ENCODE measurements at places on chromosomes 2 and 18.

GRCh38 chr2:152344579-152345195 lies 9.7 kb downstream of the FMNL2 start:
- DNase-seq, result no peak

GRCh38 chr18:27752944-27753343 lies 424.0 kb downstream of the CDH2 start:
- DNase-seq, result no peak

- DNase-seq, result peak; percentile 65
Measured at GRCh38 chr2:950080-950966, at the start of gene SNTG2. TSS of gene SNTG2 (plus strand) at chr2:950849. CDS start at chr2:950997, 148 bp downstream.

DNA sequence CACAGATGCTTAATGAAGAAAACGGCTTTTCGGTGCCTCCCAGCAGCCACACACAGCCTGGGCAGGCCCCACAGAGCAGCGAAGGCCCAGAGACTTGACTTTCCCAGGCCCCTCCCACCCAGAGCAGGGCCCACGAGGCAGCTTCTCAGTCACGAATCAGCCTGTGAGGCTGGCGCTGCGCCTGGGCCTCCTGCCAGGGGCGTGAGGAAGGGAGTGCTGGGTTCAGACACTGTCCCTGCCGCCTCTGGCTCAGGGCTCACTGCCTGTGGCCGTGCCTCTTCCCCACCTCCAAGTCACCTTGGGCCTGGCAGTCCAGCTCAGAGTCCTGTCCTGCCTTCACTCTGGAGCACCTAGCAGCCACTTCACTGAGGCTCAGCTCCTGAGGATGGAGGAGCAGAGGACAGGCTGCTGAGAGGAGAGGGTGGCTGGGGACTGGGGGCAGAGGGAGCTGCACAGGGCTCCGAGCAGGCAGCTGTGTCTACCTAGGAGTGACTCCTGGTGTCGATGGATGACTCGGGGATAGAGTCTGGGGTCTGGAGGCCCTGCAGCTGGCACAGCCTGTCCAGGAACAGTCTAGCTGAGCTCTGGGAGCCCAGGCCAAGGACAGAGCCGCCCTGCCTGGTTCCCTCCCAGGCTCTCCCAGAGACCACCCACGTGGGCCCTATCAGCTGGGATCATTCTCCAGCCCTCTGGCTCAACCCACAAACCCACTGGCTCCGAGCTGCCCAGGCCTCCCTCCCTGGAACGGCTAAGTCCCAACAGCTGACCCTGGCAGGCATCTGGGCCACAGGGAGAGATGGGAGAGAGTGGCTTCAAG lies 36.4 kb upstream of the FOSL2 start:
- peak; percentile 53 for DNase-seq

DNA sequence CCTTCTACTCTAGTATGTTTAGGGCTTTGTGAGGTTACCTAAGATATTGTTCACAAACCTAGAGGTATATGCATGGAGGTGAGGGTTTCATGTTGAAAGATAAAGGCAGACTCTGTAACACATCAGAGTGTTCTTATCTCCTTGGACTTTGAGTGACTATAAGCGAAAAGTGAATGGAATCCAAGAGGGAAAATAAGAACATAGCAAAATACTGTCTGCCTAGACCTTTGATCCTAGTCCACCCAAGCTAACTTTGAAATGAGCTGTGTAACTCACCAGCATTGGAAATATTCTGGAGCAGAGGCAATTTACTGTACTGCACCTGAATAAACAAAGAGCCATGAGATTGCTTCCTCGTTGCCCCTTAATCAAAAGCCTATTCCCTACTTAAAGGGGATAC lies 28.2 kb upstream of the GALNT1 start:
- DNase-seq, result no peak

- no peak for DNase-seq
Measured at GRCh38 chr2:10475221-10475722, 27.1 kb upstream of the ODC1 start.

- DNase-seq, result peak; percentile 80
Measured at GRCh38 chr2:159497256-159497655, 119.1 kb downstream of the BAZ2B start.

DNA sequence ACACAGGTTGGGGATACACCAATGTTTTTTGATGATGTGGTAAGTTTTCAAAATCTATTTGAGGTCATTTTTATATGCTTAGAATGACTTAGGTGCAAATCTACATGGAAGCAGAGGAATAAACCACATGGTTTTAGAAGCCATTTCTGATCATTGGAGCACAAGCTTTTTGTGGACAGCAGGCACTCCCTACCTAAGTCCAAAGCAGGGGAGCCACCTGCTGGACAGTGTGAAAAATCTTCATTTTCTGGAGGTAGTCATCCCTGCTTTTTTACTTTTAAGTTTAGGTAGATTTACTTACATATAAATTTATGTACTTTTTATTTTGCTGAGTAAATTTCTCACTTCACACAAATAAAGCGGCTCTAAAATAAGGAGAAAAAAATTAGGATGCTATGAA lies 323.2 kb downstream of the PLCL1 start:
- peak; percentile 64 for DNase-seq

GRCh38 chr2:136251197-136251884 lies 133.4 kb upstream of the CXCR4 start:
- DNase-seq, result no peak

DNA sequence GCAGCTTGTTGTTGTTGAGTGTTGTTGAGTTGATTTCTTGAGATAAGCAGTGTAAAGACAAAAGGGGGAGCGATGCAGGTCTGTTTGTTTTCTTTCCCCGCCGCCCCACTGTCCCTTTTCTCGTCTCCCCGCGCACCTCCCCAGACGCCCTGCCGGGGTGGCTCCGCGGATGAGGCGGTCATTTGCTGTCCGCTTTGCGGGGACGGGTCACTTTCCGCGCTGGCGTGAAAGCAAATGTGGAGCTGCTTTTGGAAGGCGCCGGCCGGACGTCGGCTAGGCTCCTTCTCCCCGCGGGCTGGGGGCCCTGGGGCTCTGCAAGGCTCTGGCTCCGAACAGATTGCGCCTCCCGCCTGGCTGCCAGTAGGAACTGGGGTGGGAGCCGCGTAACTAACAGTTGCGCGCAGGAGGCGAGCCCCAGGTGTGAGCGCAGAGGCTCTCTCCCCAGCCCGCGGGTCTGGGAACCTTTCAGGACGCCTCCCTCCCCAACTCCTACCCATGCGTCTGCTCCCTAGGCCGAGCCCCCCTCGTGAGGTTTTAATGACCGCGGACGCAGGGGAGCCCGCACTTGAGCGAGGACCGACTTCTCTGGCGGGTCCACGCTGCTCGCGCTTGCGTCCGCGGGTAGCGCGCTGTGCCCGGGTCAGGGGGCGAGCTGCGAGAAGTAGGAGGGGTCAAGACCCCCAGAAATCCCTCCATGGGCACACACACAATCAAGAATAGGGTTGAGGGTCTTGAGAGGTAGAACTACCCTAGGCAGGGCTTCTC lies 146.6 kb downstream of the MEIS1 start:
- DNase-seq, result peak; percentile 70

- no peak for DNase-seq
Measured at GRCh38 chr2:20081841-20082240, 30.4 kb upstream of the LAPTM4A start.

- no peak for DNase-seq
Measured at GRCh38 chr18:31382107-31382506, 5.5 kb downstream of the DSG4 start.

DNA sequence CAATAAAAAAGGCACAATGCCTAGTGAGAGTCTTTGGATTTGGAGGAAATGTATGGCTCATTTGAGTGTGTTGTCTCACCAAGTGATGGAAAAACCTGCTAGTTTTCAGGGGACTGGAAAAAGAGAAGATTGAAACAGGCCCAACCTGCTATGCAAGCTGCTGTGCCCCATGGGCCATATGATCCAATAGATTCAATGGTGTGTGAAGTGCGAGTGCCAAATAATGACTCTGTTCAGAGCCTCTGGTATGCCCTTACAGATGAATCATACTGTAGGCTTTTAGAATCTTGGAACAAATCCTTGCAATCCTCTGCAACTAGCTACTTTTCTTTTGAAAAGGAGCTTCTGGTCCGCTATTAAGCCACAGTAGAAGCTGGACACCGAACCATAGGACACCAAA lies 529.8 kb upstream of the CNTNAP5 start:
- DNase-seq, result no peak

- DNase-seq, result no peak
Measured at GRCh38 chr18:76955524-76956170, 133.3 kb downstream of the ZNF236 start.

GRCh38 chr2:23092831-23093230 lies 292.1 kb upstream of the KLHL29 start:
- DNase-seq, result peak; percentile 39

GRCh38 chr18:8052237-8052701 lies 485.2 kb downstream of the PTPRM start:
- DNase-seq, result no peak

- no peak for DNase-seq
Measured at GRCh38 chr2:239374896-239375277, 25.9 kb downstream of the HDAC4 start.

GRCh38 chr2:175309799-175310198 lies 128.3 kb upstream of the ATP5MC3 start:
- DNase-seq, result peak; percentile 74

- no peak for DNase-seq
Measured at GRCh38 chr2:14306268-14306861, 326.2 kb upstream of the LRATD1 start.

- DNase-seq, result no peak
Measured at GRCh38 chr2:174802459-174802858, 38.2 kb upstream of the CHRNA1 start.

DNA sequence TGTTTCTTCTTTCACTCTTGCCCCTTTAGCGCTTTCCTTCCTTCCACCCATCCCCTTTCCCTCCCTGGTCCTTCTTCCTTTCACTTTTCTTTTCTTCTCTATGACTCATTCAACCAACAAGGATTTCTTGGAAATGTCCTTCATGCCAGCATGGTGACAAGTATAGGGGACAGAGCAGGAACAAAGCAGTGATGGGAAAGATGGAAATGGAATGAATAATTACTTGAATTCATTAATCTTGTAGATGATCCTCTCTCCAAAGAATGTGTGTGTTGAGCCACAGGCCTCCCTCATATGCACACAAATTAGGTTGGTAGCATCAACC lies 1.5 kb downstream of the VAMP5 start:
- DNase-seq, result no peak

DNA sequence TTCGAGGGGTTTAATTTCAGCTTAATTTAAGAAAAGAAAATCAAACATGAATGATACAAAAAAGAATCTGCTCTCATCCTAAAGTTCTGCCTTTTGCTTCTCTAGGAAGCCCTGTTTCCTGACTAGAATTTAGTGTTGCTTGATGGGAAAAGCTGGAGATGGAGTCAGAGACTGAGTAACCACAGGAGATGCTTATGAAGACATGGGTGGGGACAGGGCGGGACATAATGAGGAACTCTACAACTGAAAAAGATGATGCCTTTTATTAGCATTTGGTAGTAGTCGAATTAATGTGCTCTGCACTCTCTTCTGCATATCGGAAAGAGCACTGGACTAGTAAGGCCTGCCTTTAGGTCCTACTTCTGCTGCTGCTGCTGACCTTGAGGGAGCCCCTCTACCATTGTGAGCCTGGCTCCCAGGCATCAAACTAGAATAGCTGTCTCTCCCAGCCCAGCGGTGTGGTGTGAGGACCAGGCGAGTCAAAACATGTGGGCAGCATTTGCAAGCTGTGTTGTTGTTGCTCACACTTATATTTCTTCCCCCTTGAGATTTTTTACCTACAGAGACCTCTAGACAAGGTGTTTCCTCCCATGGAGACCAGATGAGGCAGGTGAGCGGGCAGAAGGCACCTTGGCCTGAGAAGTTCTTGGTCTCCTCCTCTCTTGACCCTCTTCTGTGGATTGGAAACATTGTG lies 61.5 kb downstream of the INPP4A start:
- DNase-seq, result no peak

GRCh38 chr2:162686336-162686735 lies 152.2 kb downstream of the KCNH7 start:
- no peak for DNase-seq
